Substantia nigra (tissue), 51 donors: ENCODE measurements at places on chromosomes 5 and 9.
A peak's percentile ranks its signal among the peaks of the same experiment; 100 is the strongest.

- DNase-seq, result no peak
These were observed 8.0 kb upstream of the NSMF start for GRCh38 chr9:137467161-137467581.

DNA sequence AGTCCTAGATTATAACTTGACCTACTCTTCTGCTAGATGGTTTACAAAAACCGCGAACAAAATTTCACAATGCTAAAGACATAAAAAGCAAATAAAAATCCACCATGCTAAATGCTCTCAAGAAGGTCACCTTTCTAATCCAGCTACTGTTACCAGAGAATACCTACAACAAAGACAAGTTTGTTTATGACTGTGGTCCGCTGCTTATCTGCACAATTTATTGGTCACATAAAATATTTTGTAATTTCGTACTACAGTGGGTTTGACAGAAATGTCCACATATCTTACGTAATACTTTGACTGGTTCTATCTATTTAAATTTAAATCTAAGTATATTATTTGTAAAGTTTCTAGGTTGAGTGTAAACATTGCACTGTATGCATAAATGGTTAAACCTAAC lies 257.6 kb upstream of the ZNF608 start:
- no peak for DNase-seq

DNA sequence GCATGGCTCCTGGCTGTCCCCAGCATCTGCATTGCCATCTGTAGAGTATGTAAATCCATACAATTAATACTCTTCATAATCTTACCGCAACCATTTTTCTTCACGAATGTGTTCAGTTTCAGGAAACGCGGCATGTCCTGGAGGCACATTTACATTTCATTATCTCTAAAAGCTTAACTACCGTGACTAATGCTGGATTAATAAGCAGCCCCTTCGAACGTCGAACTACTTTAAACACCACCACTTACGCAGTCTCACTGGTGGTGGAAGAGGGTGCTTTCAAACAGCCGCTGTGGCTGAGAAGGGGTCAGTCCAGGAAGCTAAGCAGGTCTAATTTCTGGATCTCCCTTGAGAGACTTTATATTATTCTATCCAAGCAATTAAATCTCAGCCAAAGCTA lies 85.6 kb downstream of the C5orf15 start:
- no peak for DNase-seq

- no peak for DNase-seq
These were observed 73.8 kb downstream of the C9orf50 start for GRCh38 chr9:129547063-129547462.

DNA sequence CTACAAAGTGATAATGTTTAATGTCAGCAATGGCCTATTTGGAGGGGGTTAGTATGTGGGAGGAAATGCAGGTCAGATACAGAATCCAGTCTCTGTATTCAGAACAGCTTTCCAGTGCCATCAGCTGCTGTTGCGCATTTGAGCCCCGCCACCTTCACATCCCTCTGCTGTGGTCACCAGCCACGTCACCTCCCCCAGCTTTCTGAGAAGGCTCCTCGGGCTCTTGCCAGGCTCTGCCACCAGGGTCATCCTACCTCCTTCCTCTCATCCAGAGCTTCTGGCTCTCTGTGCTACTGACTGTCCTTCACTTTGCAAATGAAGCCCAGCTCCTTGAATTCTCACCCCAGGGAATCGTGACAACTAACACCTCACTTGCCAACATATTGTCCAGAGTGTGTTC lies 138.8 kb downstream of the PIK3R1 start:
- DNase-seq, result no peak

DNA sequence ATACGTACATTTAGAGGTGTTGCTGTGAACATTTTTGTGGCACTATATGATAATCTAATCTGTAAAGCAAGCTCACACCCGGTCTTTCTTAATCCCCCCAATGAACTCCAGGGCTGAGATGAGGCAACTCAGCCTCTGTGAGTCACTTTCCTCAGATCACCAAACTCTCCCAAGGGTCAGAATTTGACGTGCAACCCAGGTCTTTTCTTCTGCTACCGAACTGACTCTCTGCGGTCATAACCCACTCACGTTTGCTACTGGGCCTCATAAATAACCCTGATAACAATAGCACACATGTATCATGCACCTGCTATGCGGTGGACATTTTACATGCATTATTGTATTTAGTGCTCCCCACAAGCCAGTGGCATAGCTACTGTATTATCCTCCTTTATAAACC lies 153.1 kb downstream of the DROSHA start:
- DNase-seq, result no peak

GRCh38 chr9:2874001-2874750 lies 30.3 kb upstream of the PUM3 start:
- no peak for DNase-seq

DNA sequence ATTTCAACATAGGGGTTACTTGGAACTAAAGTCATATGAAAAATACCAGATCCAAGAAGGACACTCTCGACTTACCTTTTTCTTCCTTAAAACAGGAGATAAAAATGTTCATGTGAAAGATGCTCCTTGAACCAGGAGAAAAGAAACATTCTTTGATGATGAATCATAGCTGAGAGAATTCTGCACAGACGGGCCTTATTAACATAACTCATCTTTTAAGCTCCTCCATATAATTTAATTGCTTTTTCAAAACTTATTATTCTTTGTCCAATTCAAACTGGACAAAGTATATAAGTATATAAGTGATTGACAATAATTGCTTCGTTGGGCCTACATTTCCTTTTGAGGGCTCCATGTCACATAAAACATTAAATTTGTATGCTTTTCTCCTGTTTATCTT lies 945.2 kb upstream of the C9orf72 start:
- no peak for DNase-seq

DNA sequence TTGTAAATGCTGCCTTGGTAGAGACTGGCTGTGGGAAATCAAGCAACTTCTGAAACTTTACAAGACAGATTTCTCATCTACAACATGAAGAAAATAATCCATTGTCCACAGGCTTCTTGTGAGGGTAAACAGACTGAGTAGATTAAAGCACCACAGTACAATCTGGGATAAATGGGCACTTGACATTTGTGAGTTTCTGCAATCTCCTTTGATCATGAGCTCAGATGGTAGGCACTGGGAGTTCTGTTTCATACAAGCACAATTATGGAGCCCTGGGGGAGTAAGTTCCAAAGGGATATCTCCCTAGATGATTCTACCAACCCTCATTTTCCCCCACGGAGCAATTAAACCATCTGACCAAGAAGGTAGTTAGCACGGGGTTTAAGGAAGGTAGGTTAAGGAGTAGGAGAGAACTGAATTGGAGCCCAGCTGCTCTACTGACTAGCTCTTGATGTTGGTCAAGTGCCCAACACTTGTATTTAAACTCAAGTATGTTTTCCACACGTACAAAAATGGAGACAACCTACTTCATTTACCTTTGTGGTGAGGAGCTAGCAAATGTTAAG lies 479.5 kb upstream of the TNC start:
- no peak for DNase-seq

DNA sequence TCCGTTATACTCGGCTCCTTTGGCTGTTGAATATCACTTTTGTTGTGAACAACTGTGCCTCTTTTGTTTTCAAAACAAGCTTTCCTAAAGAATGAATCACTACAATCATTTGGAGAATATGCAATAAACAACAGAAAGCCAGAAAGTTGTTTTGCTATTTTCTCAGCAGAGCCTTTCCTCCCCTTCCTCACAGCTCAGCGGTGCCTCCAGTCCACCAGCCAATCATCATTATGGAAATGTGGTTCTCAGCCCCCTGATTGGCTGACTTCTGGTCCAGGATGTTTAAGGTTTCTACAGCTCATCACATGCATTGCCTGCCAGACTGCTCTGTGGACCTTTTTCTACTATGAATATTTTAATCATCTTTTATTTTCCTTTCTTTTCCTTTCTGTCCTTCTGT lies 9.1 kb upstream of the ZNF608 start:
- DNase-seq, result peak; percentile 49

DNA sequence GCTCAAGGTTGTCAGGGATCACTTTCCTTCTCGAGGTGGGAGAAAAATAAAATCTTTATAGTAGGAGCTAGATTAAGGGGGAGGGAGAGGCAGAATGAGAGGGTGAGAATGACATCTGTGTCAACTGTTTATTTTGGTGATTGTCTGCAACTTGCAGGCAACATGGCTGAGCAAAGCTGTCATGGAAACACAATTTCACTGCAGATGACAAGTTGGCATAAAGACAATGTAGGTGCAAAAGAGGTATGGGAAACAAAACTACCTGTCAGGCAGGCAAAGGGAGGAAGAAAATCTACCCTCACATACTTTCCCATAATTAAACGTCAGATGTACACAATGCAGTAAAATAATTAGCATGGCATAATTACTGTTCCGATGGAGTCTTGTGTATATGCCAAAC lies 167.4 kb downstream of the SLIT3 start:
- no peak for DNase-seq

- DNase-seq, result peak; percentile 36
These were observed 915 bp downstream of the ZFAND5 start for GRCh38 chr9:72363908-72364678.

DNA sequence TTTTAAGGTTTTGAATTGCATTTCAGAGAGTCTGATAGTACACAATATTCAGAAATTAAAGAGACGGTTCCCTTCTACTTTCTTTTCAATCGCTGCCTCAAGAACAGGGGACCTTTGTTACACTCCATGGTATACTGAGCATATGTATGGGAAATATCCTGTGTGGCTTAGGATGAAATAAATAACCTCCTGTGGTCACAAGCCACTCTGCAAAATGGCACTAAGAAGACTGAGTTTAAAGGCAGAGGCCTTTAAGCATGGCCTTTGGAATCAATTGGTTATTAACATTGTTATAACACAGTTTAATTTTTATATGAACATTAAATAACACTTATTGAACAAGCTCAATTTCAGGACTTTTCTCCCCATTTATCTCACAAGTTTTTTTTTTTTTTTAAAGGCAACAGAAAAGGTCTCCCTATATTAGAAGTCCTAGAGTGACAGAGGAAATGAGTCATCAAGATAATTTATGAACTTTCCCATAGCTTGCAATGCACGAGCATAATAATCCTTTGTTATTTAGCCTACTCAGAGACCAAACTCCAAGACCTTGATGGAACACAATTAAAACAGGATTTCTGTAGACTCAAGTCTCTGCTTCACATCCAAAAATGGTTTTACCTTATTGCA lies 341.9 kb downstream of the TMEM167A start:
- DNase-seq, result no peak

DNA sequence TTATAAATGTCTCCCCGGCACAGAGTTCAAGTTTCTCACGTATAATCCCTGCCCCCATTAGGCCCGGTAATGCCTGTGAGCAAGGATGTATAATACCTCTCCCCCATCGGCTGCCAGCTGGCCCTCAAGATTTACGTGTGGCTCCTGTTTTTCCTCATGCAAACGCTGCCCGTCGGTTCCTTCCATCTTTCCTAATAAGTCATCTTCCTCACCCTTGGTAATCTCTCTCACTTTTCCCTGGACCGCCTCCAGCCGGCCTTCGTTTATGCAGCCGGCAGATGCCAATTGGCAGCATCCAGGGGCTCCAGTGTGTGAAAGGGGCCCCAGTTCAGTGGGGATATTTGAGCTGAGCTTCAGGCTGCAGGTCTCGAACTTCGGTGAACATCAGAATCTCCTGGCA lies 86.5 kb upstream of the NEURL1B start:
- no peak for DNase-seq

- DNase-seq, result no peak
These were observed 22.5 kb downstream of the C5orf22 start for GRCh38 chr5:31554552-31554951.

DNA sequence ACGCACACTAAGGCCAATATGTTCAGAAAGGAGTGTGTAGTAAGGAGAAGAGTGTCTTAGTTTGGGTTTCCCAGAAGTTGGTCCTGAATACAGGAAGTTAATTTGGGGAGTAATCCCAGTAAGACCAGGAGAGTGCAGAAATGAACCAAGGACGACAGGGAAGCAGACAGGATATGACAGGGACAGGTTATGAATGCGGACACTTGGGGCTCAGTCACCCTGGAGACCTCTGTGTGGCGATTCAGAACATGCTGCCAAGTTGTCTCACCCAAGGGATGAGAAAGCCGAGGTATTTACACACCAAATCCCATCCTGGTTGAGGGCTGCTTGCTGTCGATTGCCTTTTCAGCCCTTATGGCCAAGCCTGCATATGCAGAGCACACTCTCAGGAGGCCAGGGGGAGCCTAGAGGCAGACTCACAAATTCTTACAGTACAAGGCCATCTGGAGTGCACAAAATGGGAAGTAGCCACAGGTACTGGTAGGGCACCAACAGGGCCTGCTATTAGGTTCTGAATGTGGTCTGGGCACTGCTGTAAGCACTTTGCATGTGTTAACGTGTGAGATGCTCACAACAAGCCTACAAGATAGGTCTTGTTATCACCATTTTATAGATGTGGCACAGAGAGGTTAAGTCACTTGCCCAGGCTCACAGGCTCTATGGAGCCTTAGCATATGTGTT lies 233.1 kb upstream of the ANKRD55 start:
- DNase-seq, result no peak

DNA sequence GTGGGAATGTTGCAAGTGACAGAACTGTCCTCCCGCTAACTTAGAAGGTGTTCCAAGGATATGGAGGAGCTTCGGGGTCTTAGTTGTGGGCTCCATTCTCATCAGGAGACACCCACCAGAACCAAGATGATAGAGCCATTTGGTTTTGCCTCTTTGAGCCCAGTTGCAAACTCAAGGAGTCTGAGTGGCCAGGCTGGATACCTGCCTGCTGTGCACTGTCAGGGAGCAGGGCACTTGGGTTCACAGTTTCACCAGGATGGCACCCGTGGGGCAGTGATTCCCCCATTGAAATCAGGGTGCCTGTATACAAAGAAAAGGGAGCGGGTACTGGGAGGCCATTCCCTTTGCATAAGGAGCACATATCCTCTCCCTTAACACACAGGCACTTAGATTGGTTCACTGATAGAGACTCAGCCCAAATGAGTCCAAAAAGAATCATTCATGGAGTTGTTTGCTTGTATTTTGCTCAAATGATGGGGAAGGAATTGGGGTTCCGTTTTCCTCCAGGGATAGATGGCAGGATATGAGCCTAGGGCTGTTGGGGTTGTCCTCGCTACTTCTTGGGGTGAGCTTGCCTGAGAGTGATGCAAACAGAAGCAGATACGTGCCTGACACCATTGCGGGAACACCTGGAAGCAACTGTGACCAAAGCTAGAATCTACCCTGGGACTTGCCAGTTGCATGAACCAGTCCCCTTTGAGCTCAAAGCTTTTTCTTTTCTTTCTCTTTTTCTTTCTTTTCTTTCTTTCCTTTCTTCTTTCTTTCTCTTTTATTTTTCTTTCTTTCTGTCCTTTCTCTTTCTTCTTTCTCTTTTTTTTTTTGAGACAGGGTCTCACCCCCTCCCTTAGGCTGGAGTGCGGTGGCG lies 1.3 kb upstream of the PRR7 start:
- no peak for DNase-seq

DNA sequence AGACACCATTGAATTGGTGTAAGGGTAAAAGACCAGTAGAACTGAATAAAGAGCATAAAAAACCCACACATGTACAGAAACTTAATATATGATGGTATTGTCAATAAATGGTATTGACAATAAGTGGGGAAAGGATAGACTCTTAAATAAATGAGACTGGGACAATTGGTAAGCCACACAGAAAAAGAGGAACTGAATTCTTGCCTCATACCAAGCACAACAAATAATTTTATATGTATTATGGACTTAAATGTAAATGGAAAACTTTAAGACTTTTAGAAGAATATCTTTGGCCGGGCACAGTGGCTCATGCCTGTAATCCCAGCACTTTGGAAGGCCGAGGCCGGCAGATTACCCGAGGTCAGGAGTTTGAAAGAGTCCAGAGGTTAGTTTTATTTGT lies 37.9 kb upstream of the PPP2CA start:
- no peak for DNase-seq
